Hepatocyte (in vitro differentiated cells): ENCODE measurements at places on chromosomes 1 and 21. TPM values are rescaled to one million over a fixed set of nuclear protein-coding genes. Genes with fewer than 3 reads are reported as not detected.

GRCh38 chr1:207495801-207496792 is at the start of gene CR1:
CR1 (plus strand) TSS chr1:207496157; CDS start chr1:207496268, 111 bp downstream.
- no peak within 1 kb of the TSS for H3K27ac ChIP-seq
- peaks cover 4% of the 10 kb centered on the region for H3K4me1 ChIP-seq
- peak within 1 kb of the TSS; percentile 44 for H3K4me3 ChIP-seq
- H3K27me3 ChIP-seq, result peaks cover 71% of the 10 kb centered on the region
- no peaks in the 10 kb centered on the region for H3K36me3 ChIP-seq
- peak; percentile 23 for DNase-seq

DNA sequence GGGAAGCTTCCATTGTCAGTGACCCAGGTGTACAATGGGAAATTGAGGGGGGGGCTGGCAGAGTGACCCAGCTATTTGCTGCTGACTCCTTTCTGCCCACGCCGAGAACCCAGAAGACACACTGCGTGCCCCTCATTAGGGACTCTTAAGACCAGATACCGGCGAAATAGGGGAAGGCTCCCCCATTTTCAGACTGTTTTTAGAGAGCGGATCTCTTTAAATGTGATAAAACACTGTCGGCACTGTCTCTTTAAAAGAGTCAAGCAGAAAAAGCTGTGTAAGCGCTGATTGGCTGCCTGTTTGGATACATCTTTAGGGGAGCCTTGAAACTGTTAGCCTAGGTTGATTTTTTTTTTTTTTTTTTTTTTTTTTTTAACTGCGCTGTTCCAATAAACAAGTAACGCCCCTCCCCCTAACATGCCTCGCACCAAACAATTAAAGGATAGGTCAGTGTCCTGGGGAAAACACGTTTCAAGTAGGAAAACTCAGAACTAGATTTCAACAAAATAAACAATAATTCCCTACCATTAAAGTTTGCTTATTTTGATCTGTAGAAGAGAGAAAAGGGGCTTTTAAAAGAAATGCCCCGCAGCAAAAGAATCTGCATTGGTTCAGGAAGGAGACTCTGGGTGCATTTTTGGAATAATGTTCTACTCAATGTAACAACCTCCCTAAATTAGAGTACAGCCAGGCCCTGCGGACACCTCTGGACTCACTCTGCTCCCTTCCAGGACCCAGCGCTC is 1.4 kb upstream of the SSBP3 start:
- H3K4me1 ChIP-seq, result peaks cover 41% of the 10 kb centered on the region
- H3K36me3 ChIP-seq, result no peaks in the 10 kb centered on the region
- H3K4me3 ChIP-seq, result peak overlapping the region; percentile 98
- peak overlapping the region; percentile 94 for H3K27ac ChIP-seq
- peak; percentile 93 for DNase-seq

DNA sequence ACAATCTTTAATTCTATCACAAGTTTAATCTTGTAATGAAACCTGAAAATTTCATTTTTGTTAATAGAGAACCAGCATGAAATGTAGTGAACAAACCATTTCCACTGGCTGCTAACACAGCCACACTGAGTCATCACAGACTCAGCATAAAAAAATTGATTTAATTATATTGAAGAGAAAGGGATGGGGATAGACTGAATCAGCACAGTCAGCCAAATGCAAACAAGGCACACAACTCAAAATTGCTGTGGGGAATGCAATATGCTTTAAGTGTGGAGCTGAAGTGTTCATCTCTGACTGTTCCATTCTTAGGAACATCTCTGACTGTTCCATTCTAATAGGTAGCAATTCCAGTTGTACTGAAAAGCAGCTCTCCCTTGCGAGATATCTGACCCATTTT is 299.8 kb downstream of the MRPL39 start:
- no peaks in the 10 kb centered on the region for H3K36me3 ChIP-seq
- DNase-seq, result no peak
- no peaks in the 10 kb centered on the region for H3K4me1 ChIP-seq
- no peaks in the 10 kb centered on the region for H3K27me3 ChIP-seq

DNA sequence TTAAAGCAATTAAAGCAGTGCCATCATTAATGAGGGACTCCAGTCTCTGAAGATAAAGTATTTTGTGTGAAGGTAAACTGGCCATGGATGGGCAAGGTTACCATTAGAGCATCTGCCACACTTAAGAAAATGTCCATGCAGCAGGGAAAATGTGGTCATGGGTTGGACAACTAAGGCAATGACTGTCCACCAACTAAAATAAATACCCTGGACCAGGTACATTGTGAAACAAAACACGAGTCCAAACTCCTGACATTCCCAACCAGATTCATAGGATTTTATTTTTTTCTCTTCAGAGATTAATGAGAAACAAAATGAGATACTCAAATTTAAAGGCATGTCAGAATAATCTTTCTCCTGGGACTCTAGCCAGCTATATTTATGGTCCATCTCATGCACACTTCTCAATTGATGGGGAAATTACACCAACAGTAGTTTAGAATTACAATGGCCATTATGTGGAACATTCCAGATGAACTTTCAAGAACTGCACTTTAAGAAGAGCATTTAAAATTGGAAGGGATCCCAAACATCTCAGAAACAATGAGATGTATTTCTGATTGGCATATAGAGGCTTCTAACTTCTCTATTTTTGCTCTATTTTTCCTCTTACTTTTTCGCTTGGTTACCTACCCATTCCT is 8.1 kb downstream of the GBP7 start:
- H3K27ac ChIP-seq, result no peak overlapping the region
- no peak overlapping the region for H3K4me3 ChIP-seq
- H3K36me3 ChIP-seq, result no peaks in the 10 kb centered on the region
- DNase-seq, result no peak
- H3K27me3 ChIP-seq, result no peaks in the 10 kb centered on the region

DNA sequence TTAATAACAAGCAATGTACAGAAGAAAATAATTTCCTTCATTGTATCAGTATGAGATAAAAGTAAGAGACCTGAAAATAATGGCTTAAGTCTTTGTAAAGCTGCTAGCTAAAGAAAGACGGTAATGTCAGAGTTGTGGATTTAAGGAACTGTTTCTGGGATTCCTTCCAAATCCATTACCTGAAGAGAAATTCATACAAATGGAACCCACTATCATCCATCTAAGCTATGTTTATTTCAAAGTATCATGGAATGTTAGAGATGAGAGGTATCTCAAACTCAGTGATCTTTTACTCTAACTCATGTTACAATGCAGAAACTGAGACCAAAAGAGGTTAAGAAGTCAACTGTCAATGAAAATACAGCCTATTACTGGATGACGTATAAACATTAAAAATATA is 197.7 kb downstream of the DENND1B start:
- H3K4me3 ChIP-seq, result no peak overlapping the region
- H3K27me3 ChIP-seq, result no peaks in the 10 kb centered on the region
- H3K36me3 ChIP-seq, result no peaks in the 10 kb centered on the region

DNA sequence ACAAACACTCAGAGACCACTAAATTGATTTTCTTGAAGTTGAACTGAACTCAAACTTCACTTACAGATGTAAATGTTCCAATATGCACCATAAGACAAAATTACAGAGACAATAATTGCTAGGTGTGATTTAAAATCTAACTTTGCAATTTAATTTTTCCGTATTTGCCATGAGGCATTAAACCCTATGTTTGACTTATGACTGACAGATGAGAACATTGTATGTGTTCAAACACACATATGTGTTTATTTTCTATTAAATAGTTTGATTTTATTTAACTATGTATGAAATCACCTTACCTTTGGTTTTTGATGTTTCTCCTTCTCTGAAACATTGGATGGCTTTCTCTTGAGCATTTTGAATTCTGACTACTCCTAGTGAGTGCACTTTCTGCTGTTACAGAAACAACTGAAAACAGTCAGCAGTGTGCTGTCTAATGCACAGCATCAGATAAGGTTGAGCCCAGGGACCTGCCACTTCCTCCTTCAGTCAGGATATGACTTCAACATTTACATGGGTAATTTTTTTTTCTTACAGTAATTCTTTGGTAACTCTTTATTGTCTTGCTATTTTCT is at the start of gene SAMSN1:
SAMSN1 (minus strand) TSS at position 410 of the 575 bp plus-strand sequence; CDS start at position 356, 54 bp downstream.
- no peaks in the 10 kb centered on the region for H3K4me1 ChIP-seq

DNA sequence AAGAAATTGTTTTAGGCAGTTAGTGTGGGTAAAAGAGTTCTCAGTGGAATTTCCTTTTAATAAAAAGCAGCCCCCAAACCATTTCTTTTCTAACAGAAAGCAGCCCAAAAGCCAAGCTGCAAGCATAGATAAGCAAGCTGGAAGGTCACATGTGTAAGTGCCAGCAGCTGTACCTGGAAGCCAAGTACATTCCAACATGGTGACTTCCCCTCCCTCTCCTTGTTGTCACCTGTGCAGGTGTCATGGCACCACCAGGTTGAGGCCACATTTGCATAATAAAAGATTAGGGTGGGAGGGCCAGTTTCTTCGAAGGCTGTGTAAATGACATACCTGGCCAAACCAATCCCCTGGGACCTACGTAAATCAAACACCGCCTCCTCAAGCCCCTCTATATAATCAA is 240.3 kb upstream of the RAB4A start:
- peaks cover 14% of the 10 kb centered on the region for H3K4me1 ChIP-seq
- H3K27ac ChIP-seq, result no peak overlapping the region
- H3K4me3 ChIP-seq, result no peak overlapping the region

DNA sequence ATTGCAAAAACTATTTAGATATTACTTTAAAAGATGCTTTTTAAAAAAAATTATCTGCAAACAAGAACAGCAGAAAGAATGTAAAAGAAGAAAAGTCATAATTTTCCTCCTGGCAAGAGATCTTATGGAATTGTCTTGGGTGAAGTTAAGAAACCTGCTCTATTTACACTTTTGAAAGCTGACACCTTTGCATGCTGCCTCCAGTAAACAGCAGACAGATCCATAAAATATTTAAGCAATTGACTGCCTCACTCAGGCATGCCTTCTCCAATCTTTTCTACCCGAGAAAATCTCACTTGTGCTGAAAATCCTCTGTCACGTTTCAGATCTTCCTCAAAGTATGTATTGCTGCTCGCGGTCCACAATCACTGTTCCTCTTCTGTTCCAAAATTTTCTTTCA is 107.9 kb upstream of the ZP4 start:
- no peak overlapping the region for H3K4me3 ChIP-seq
- no peak for DNase-seq
- H3K27ac ChIP-seq, result no peak overlapping the region
- no peaks in the 10 kb centered on the region for H3K36me3 ChIP-seq
- H3K27me3 ChIP-seq, result no peaks in the 10 kb centered on the region

The SLC44A5 gene
- 2.9 and 4.8 TPM in 2 replicates for total RNA-seq

The RAB42 gene
- 19.4 and 23.6 TPM in 2 replicates for total RNA-seq

The AMPD1 gene
- not detected in 2 replicates for total RNA-seq

The HSD3B1 gene
- total RNA-seq, result 62.4 and 101 TPM in 2 replicates
